Activated T-helper 1 cell treated with anti-CD3 and anti-CD28 coated beads, Interleukin-12 subunit alpha, Interleukin-12 subunit beta, Interleukin-2, Interleukin-4 antibody, amounts not matched to agents 30 ng/mL and 10 ng/mL and 1 ng/mL, durations not matched to agents 14 hours and 24 hours and 36 hours (primary cell): ENCODE measurements at places on chromosomes 5 and 9. TPM values are rescaled to one million over a fixed set of nuclear protein-coding genes. Genes with fewer than 3 reads are reported as not detected.

GRCh38 chr5:124280079-124280478 is 466.4 kb downstream of the ZNF608 start:
- DNase-seq, result no peak

DNA sequence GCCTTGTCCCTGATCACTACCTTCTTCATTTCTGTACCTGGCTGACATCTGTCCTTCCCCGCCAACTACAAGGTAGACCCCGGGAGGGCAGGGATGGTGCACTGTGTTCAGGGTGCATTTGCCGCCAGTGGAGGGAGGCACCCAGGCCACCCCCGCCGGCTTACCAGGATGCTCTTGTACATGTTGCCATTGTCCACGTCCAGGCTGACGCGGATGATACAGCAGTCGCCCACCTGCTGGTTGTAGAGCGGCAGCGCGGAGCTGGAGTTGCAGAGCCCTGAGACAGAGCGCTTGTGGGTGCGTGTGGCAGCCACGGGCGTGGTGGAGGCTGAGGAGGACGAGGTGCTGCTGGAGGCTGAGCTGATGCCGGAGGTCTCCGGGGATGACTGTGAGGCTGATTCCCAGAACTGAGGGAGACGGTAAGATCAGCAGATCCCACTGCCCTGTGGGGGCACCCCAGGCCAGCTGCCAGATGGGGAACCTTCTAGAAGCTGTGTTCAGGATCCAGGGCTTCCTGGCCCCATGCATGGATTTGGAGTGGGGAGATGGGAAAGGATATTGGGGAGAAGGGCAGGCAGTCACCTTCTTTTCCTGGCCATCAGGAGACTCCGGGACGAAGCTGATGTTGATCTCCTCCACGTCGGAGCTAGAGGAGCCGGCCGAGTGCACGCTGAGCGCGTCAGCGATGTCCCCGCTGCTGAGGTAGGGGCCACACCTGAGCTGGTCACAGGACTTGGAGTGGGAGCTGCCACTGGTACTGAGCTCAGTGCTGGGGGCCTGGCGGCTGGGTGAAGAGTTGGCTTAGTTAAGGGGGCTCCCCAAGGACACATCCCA is 19.5 kb downstream of the RALGDS start:
- DNase-seq, result no peak

- no peak for DNase-seq
These were observed 132.7 kb downstream of the PDE8B start for GRCh38 chr5:77343165-77343564.

- no peak for DNase-seq
These were observed 301.1 kb upstream of the PTGER4 start for GRCh38 chr5:40378396-40379177.

DNA sequence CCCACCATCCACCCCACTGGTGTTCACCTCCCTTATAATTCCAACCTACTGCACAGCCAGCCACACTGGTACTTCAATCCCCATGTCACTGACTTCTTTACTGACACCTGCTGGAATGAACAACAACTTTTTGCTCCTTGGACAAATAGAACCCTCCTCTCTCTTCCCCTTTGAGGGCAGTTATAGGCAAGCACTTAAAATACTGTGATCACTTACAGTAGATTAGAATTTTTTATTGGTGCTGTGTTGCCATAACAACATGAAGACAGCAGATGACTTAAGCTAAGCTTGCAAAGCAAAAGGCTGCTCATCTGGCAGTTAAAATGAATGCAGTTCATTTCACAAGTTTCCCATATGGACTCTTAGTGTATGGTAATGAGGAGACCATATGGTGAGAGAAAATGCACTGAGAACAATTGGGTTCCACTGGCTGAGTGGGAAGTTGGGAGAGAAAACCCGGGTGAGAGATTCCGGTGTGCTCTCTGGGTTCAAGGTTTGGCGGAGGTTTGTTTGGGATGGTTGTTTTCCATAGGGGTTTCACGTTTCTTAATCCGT is 374.3 kb downstream of the EBF1 start:
- DNase-seq, result no peak

GRCh38 chr5:119382169-119382568 is 26.4 kb downstream of the TNFAIP8 start:
- no peak for DNase-seq

DNA sequence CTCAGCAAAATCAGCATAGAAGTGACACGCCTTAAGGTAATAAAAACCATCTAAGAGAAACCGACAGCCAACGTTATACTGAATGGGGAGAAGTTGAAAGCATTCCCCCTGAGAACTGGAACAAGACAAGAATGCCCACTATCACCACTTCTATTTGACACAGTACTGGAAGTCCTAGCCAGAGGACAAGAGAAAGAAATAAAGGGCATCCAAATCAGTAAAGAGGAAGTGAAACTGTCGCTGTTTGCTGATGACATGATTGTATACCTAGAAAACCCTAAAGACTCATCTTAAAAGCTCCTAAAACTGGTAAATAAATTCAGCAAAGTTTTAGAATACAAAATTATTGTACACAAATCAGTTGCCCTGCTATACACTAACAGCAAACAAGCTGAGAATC is 393.3 kb downstream of the KIF4B start:
- no peak for DNase-seq

DNA sequence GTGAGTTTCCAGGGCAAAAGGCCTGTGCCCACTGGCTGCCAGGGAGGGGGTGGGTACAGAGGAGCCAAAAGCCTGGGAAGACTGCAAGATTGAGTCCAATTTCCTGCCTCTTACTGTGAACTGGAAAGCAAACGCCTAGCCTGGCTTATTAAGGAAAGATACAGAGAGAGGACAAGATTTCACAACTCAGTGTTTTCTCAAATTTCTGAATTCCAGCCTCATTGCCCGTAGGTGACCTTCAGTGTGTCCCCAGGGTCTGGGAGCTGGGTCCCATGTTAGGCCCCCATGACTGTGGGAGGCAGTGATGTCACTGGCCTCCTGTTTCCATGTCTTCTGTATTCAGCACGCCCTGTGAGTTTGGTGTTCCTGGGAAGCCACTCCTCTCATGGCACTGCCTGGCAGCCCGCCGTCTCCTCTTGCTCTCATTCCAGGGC is 60.6 kb upstream of the PTPN3 start:
- no peak for DNase-seq

DNA sequence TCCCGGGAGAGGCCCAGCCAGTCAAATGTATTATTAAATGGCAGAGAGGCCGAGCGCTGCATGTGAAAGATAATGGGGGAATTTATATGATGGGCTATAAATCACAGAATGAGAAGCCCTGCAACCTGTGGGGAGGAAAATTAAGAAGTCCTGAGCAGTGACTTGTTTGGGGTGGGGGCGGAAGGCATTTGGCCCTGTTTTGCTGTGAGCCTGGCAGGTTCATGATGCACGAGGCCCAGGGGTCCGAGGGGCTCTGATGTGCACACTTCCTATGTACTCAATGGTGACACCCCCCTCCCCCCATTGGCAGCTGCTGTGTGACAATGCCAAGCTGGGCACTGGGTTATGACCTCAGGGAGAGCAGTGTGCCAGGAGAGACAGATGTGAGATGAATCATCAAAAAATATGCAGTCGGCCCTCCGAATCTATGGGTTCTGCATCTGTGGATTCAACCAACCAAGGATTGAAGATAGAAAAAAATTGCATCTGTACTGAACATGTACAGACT is 13.7 kb upstream of the DAB2IP start:
- DNase-seq, result no peak

GRCh38 chr5:78016863-78017529 is 240.9 kb upstream of the TBCA start:
- no peak for DNase-seq

DNA sequence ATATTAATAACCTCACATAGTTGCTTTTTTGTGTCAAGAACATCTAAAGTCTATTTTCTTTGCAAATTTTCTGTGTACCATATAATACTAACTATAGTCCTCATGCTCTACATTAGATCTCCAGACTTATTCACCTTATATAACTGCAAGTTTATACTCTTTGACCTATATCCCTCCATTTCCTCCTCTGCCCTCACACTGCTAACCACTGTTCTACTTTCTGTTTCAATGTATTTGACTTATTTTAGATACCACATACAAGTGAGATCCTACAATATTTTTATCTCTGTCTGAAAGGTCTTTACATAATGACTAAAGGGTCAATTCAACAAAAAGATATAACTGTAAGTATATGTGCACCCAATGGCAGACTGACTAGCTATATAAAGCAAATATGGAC is 789.7 kb upstream of the ZNF608 start:
- no peak for DNase-seq

DNA sequence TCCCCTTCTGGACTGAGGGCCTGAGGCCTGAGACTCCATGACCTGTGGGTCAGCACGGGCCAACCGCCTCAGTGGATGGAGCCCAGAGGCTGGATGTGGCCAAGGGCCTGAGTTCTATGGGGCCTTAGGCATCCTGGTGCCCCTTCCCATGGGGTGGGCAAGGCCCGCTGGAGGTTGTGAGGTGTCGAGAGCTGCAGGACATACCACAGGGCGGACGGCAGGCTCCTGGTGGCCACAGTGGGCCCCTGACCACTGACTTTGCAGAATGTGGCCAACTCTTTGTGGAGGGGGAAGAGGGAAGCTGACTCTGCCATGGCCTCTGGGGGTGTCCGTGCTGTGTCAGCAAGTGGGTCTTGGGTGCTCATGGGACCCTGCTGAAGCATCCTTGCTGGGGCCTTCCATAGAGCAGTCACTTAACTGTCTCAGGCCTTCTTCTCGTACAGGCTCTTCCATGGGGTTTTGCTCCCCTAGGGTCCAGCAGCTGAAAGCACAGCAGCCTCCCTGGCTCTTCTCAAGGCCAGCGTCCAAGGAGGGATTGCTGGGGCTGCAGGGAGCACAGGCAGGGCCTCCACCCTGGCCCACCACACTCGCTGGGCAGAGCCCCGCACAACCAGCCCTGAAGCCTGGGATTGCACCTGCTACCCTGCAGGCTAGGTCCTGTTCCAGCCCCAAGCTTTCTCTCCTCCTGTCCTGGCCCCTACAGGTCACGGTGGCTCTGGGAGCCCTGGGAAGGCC is 21.6 kb upstream of the SLC9A3 start:
- DNase-seq, result no peak

DNA sequence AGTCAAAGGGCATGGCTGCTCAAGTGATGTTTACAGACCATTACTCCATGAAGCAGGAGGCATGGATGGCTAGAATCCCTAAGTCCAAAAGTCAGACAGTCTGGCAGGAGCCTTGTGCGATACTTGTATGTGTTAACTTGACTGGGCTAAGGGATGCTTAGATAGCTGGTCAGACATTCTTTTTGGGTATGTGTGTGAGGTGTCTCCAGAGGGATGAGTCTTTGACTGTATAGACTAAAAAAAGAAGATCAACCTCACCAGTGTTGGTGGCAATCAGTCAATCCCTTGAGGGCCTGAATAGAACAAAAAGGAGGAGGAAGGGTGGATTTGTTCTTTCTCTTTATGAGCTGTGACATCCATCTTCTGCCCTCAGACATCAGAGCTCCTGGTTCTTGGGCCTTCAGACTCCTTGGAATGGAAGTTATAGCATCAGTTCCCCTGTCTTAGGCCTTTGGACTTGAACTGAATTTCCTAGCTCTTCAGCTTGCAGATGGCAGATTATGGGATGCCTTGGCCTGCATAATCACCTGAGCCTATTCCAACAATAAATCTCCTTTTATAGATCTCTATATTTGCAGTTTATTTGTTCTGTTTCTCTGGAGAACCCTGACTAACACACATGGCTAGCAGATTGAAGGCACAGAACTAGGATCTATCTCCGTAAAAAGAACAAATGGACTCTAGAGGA is 9.7 kb upstream of the HSPB3 start:
- no peak for DNase-seq

- no peak for DNase-seq
These were observed 43.8 kb downstream of the KCNT1 start for GRCh38 chr9:135745686-135746324.

DNA sequence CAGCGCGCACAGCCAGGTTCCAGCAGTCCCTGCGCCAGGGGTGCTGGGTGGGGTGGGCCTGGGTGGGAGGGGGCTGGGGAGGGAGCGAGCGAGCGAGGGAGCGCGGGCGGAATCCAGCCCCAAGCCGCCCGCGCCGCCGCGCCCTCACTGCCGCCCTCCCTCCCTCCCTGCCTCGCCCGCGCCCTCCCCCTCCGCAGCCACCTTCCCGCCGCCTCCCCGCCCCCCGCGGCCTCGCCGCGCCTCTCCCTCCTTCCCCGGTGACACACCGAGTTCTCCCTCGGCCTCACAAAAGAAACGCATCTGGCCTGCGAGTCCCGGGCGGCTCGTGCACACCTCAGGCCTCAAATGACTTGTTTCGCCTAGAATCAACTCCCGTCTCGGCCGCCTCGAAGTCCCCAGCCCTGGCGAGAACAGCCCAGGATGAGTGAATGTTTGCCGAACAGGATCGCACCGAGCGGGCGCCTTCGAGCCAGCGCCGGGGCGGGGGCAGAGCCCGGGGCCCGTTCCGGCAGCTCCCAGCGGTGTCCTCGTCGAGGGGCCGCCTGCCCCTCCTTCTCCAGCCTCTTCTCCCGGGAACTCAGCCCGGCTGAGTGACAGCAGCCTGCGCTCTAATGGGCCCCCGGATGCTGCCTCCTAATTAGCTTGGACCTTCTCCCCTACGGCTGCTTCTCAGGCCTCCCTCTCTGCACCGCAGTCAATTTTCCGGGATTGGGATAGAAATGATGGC is 371 bp upstream of the PITX1 start:
- DNase-seq, result no peak

GRCh38 chr9:122039234-122039633 is 53.9 kb downstream of the TTLL11 start:
- no peak for DNase-seq

GRCh38 chr9:133188843-133189180 is 20.2 kb downstream of the OBP2B start:
- no peak for DNase-seq

DNA sequence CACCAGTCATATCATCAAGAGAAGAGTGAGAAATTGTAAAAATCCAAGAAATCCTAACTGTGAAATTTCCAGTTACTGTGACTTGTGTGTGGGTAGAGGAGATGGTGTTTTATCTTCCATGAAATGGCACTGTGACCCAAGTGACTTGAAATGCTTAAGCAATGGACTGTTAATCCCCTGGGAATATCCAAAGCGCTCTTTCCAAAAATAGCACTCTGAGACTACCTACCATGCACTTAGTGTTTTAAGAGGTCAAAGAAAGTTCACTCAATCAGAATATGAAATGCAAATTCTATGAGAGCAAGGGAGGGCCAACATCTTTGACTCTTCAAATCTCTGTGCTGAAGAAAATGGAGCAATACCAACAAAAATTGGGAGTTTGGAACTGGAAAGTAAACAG is 244.0 kb downstream of the GABRB2 start:
- no peak for DNase-seq

GRCh38 chr5:143314099-143314498 is 89.4 kb downstream of the NR3C1 start:
- no peak for DNase-seq

- no peak for DNase-seq
These were observed 89.2 kb downstream of the FOXD1 start for GRCh38 chr5:73359395-73359794.

WDR41 gene
- 27.0 and 27.2 TPM in 2 replicates for total RNA-seq

ADRA1B gene
- total RNA-seq, result not detected in 2 replicates

ZNF608 gene
- total RNA-seq, result not detected in 2 replicates

STPG3 gene
- total RNA-seq, result 1.2 and 1.8 TPM in 2 replicates

TAS2R1 gene
- total RNA-seq, result not detected in 2 replicates

ERCC6L2 gene
- total RNA-seq, result 31.2 and 33.7 TPM in 2 replicates

ZNG1F gene
- 11.0 and 12.6 TPM in 2 replicates for total RNA-seq

HRH2 gene
- total RNA-seq, result 94.7 and 96.9 TPM in 2 replicates

IL7R gene
- 47.2 and 50.8 TPM in 2 replicates for total RNA-seq

RNF130 gene
- total RNA-seq, result 7.6 and 7.7 TPM in 2 replicates
